Astrocyte of the cerebellum (primary cell): ENCODE measurements at places on chromosomes 7 and 10.
A peak's percentile ranks its signal among the peaks of the same experiment; 100 is the strongest.

- no peak for DNase-seq
Observed at GRCh38 chr7:119562839-119563238, 710.1 kb upstream of the KCND2 start.

DNA sequence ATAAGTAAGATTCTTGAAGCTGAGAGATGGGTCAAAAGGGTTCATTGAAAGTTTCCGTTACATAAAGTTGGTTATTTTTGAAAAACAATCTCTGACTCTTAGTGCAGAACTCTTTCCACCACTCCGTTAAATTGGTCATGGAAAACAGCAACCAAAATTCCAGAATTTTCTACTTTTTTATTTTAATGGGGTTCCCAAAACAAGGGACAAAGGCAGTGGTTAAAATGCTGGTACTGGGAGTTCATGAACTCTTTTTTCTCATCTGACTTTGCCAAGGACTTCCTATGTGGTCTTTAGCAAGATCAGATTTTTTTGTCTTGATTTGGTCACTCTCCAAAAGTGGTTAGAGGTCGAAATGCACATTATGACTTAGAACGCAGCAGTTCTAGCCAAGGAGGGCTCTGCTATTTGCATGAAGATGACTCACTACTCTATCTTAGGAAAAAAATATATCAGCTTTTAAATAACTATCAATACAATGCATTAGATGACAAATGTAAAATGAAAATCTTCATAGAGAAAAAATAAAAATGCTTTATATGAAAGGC lies 145.7 kb downstream of the REEP3 start:
- DNase-seq, result peak; percentile 100

- no peak for DNase-seq
Observed at GRCh38 chr7:158997471-158997870, 141.1 kb downstream of the DYNC2I1 start.

GRCh38 chr7:157423348-157423747 lies 86.5 kb downstream of the DNAJB6 start:
- DNase-seq, result no peak

DNA sequence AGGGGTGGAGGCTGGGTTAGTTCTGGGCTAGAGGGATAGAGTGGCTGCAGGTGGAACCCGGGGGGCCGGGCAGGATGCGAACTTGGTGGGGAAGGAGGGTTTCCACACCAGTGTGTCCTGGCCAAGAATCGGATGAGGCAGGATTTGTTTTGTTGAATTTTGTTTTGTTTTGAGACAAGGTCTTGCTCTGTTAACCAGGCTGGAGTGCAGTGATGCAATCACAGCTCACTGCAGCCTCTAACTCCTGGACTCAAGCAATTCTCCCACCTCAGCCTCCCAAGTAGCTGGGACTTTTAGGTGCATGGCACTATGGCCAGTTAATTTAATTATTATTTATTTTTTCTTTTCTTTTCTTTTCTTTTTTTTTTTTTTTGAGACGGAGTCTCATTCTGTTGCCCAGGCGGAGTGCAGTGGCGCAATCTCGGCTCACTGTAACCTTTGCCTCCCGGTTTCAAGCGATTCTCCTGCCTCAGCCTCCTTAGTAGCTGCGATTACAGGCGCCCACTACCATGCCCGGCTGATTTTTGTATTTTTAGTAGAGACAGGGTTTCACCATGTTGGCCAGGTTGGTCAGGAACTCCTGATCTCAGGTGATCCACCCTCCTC lies 13.0 kb upstream of the PPP1R35 start:
- DNase-seq, result no peak

- DNase-seq, result no peak
Observed at GRCh38 chr7:90210981-90211380, 559 bp upstream of the STEAP2 start.

DNA sequence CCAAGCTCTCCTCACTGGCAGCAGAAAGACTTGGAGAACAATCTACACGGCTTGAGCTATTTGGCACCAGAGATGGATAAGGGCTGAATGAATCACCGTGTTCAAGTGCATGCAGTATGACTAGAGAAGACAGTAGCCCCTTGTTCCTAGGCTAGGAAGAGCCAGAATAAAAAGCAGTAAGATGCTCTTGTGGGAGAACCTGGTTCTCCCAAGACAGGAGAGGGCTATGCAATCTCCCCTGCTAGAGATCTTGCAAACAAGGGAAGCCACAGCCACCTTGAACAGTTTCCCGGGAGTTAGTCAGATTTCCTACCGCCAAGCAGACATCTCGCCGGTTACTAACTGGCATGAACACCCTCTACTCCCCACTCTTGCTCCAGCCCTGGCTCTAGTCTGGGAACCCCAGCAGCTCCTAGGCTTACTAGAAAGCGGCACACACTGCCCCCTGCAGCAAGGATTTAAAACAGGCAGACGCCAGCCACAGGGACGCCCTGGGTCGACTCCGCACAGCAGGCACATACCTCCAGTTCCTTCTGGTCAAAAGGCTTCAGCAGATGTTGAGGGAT lies 107.3 kb downstream of the SMURF1 start:
- DNase-seq, result peak; percentile 65
